ENCODE measurements at places on chromosomes 5 and 9. TPM values are rescaled to one million over a fixed set of nuclear protein-coding genes. Genes with fewer than 3 reads are reported as not detected.

Gene TPM2
- total RNA-seq, result 870 TPM

Gene NR5A1
- total RNA-seq, result not detected

Gene DAB2IP
- total RNA-seq, result 6.1 TPM

Gene BTF3
- total RNA-seq, result 171 TPM

Gene MARCOL
- total RNA-seq, result not detected

Gene FCN2
- total RNA-seq, result not detected

Gene RGMB
- 97.2 TPM for total RNA-seq

Gene CDH12
- total RNA-seq, result not detected

Gene ANKRD18B
- 2.8 TPM for total RNA-seq

Gene RANBP3L
- not detected for total RNA-seq

Gene ZNF608
- 2.5 TPM for total RNA-seq

Gene ZFP2
- total RNA-seq, result under 0.01 TPM

Gene OTP
- not detected for total RNA-seq

Gene TNFSF15
- total RNA-seq, result 1.5 TPM

Gene NIM1K
- total RNA-seq, result 0.58 TPM

Gene CWC27
- 13.0 TPM for total RNA-seq

Gene TMC1
- under 0.01 TPM for total RNA-seq

Gene LPAR1
- 50.7 TPM for total RNA-seq

Gene GFI1B
- total RNA-seq, result not detected

Gene STPG3
- total RNA-seq, result not detected

Gene PCDHGA12
- total RNA-seq, result 14.7 TPM

Gene EPB41L4A
- 1.5 TPM for total RNA-seq

Gene CKMT2
- total RNA-seq, result 1.3 TPM

Gene LCP2
- not detected for total RNA-seq

Gene SHB
- total RNA-seq, result 29.9 TPM

Gene SLC34A3
- total RNA-seq, result not detected

Gene TUSC1
- 8.4 TPM for total RNA-seq

Gene HARS1
- 125 TPM for total RNA-seq

Gene TAF11L6
- not detected for total RNA-seq

Gene PCDHA13
- under 0.01 TPM for total RNA-seq

Gene PCDHB16
- total RNA-seq, result 0.19 TPM

Gene ERMP1
- 9.4 TPM for total RNA-seq

Gene CEL
- under 0.01 TPM for total RNA-seq
